ENCODE measurements at places on chromosomes 11 and 22.

GRCh38 chr11:60864856-60865513 lies 2.4 kb upstream of the ZP1 start:
- DNase-seq, result no peak

GRCh38 chr22:48288376-48288940 lies 1526.0 kb downstream of the TBC1D22A start:
- no peak for DNase-seq

DNA sequence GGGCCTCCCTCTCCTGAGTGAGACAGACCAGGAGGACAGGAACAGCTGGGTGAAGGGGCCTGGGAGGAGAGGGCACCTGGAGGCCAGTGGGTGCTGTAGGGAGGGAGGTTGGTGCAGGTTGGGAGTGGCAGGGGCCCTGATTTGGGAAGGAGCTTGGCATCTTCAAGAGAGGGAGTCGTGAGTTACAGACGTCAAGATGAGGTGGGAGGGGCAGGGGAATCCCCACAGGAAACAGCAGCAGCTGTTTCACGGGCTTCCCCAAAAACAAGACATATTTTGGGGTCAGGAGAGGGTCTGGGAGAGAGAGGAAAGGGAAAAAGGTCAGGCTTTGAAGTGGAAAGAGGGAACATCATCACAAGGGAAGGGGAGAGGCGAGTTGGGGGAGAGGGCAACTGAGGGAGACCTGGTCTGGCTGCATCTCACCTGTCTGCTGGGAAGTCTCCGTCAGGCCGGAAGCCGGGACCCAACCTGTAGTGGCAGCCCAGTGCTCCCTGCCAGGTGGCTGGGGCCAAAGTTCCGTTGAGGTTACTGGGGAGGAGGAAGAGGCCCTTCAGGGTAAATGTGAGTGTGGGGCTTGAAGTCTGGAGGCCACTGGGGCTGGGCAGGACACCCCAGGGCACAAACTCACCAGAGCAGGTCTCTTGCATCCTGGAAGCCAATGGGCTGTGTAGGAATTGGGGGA lies 4.4 kb downstream of the NAALADL1 start:
- DNase-seq, result no peak

- no peak for DNase-seq
Measured at GRCh38 chr22:46476547-46476941, 60.9 kb downstream of the CELSR1 start.

DNA sequence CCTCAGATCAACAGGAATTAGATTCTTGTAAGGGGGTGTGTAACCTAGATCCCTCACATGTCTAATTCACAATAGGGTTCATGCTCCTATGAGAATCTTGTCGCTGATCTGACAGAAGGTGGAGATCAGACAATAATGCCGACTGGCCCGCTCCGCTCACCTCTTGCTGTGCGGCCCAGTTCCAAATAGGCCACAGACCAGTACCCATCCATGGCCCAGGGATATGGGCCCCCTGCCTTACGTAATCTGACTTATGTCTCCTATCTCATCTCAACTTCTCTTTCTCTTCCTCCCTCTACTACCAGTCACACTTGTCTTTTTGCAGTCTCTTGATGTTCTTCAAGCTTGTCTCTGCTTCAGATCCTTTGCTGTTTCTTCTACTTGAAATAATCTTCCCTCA lies 70.0 kb downstream of the CWF19L2 start:
- no peak for DNase-seq

DNA sequence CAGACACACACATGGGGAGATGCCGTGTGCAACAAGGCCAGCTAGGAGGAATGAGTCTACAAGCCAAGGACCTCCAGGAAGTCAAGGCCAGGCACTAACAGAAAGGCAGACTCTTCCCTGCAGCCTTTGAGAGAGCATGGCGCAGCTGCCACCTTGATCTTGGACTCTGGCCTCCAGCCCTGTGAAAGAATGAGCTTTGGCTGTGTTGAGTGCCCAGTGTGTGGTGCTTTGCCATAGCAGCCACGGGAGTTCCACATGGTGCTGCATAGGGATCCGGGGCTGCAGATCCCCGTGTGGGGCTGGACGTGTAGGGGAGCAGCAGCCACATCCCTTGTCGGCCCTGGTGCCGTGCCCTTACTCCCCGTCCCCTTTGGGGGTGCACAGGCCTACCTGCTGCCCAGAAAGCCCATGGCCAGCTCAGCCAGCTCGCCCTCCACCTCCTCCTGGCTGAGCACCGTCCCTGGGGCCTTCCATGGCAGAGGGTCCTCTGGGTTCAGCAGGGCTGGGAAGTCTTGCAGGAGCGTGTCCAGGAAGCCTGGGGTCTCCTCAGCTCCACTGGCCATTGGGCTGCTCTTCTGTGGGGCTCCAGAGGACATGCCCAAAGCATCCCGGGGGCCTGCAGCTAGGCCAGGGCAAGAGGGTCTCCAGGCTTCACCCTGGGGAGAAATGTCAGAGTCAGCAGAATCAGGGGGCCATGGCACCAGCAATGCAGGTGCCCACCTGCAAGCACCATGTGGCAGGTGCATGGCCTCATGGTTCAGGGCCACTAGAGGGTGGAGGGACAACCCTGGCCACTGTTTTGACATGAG lies 7.0 kb downstream of the PPM1F start:
- DNase-seq, result no peak

- no peak for DNase-seq
Measured at GRCh38 chr11:66881927-66882452, 25.1 kb downstream of the LRFN4 start.

- no peak for DNase-seq
Measured at GRCh38 chr11:26365284-26365683, 33.4 kb downstream of the ANO3 start.

DNA sequence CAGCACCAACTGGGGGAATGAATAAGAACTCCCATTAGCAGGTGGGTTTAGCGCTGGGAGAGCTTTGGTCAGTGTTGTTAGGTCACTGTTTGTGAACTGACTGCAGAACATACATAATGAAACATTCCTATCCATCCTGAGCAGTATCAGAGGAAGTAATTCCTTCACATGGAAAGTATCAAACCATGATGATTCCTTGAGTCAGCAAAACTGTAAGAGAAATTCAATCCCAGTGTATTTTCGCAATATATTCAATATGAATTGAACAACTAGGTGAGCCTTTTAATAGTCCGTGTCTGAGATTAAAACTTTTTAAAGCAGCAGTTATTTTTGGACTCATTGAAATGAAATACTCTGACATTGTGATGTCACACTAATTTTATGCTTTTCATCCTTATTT lies 42.9 kb upstream of the TTC36 start:
- no peak for DNase-seq

DNA sequence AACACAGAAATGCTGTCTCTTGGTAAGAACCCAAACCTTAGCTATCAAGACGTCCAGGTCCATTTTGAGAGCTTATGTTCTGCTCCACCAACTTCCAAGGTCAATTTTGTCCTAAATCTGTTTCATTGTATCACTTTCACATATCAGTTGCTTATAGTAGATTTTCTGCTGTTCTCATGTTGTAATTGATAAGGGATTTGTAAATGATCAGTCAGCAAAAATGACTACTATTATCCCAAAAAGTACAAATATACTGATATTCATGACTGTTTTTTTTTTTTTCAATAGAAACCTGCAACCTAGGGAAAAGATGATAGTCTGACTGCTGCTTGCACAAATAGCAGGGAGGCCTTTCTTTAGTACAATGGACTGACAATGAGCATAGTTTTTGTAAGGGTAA lies 128.1 kb downstream of the ARHGAP20 start:
- DNase-seq, result no peak

- no peak for DNase-seq
Measured at GRCh38 chr11:69434471-69434931, 47.0 kb upstream of the LINC01488 start.

DNA sequence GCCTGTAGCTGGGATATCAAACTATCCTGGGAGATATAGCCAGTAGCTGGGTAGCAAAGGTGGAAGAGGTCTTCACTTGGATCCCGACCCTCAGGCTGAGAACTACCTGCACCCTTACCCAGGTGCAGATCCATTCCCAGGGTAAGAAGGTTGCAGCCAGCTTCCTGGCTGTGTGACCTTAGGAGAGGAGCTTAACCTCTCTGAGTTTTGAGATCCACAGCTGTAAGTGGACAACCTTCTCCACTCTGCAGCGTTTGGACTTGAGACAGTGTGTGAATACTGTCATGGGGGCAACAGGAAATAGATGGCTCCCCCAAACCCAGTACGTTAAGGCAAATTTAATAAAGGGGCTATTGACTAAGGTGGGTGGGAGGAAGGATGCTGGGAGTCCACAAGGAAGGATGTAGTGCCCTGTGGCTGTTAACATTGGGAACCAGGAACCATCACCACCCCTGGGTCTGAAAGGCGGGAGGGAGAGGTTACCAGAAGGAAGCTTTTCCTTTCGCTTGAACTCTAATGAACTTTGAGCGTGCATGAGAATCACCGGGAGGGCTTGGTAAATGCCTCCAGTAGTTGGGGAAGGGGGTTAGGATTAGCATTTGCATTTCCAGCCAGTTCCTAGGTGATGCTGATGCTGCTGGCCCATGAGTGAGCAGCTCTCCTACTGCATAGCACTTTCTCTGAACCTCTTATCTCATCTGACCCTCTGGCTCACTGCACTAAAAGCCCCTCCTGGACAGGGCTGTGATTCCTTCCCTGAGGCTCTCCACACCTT lies 24.4 kb downstream of the SGSM1 start:
- no peak for DNase-seq

DNA sequence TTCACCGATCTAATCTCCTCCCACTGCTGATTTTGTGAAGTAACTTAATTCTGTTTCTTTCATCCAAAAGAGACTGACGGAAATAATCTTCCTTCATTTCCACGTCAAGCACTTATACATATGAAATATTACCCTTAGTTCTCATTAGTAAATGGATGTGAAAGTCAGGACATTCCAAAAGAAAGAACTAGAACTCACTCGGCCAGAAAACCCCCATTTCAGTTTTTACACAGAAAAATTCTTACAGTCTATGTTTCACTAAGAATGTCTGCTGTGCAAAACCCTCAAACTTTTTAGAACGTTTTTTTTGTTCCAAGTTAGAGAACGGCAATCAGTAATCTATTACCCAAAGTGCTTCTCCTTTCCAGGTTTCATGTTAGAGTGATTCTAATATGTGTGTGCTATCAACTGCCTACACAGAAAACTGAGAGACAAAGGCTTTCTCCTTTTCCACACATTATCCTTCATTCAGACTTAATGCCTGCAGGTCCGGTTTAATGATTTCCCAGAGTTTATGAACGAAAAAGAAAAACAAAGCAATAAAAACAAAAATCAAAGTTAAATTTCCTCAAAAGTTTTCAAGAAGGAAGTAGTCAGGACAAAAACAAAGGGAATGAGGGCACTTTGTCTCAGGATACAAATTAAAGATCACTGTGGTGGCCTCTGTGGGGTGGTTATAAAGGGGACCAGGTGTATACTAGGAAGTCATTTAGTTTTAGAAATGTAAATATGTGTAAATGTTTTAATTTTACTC lies 11.3 kb upstream of the SESN3 start:
- DNase-seq, result peak; percentile 62

DNA sequence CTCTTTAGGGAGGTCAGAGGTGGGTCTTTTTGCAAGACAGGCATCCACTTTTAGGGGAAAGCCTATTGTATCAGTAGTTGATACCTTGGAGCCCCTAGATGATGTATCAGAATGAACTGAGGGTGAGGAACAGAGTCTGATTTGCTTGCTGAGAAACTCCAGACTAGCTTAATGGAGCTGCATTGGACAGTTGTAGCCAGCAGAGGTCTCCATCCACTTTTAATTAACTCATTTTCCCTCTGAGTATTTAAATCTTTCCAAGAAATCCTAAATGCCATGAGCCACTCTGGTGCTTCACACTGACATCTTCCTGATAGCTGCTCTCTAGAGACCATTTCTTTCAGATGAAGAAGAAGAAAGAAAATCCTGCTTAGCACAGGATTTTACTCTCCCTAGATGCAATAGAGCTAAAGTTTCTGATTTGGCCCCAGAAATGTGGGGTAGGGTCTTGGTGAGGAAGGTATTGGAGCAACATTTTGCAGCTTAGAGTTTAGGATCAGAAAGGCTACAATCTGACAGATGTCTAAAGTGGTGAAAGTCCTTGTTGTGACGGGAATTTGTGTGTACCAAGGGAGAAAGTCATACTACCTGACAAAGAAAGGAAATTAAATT lies 38.0 kb downstream of the EXT2 start:
- peak; percentile 70 for DNase-seq

DNA sequence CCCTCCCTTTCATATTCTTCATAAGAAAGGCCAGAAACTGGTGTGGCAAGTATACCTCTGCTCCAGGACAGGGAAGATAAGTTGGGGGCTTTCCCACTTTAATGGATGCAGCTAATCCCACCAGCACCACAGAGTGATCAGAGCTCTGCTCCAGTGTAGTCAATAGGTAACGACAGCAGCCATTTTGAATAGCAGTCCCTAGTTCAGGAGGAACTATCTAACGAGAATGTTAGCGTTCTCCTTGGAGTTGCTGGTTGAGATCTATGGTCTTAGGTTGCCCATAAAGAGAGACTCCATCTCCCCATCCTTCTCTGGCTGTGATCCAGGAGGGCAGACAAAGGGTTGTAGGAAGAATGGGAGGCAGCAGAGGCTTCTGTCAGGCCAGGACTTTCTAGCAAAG lies 64.0 kb upstream of the CCDC90B start:
- DNase-seq, result no peak

- no peak for DNase-seq
Measured at GRCh38 chr11:95991545-95991944, 67.6 kb upstream of the MTMR2 start.

- DNase-seq, result no peak
Measured at GRCh38 chr11:72712168-72712751, 38.0 kb upstream of the PDE2A start.

- DNase-seq, result no peak
Measured at GRCh38 chr11:1749395-1750351, 722 bp downstream of the IFITM10 start.

DNA sequence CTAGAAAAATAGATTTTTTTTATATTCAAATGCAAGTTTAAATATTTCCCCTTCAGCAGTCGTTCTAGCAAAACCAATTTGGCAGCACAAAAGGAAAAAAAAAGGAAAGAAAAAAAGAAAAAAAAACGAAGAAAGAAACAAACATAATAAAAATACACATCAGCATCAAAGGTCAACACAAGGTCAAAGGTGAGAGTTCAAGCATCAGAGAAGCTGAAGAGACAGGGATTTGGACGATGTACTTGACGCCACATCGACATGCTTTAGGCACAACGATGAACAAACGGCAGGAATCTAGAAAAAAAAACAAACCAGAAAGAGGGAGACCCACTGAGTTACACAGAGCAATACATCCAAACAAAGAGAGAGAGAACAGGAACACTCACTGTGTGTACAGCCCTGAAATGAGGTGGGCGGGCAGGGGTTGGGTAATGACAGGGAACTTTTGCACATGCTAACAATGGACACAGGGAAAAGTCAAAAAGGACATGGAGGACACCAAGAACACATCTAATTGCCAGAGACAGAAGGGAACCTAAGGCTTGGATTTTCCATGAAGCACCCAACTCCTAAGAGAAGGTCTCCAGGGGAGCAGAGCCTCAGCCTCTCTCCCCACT lies 19.8 kb upstream of the RAPSN start:
- no peak for DNase-seq

- no peak for DNase-seq
Measured at GRCh38 chr11:112541140-112542046, 280.7 kb upstream of the PLET1 start.

- DNase-seq, result no peak
Measured at GRCh38 chr11:129418039-129418438, 42.4 kb downstream of the BARX2 start.

GRCh38 chr22:49473286-49473685 lies 354.4 kb downstream of the BRD1 start:
- no peak for DNase-seq
